Right lung (tissue), 10 donors: ENCODE measurements at places on chromosomes 4 and X.

- DNase-seq: no peak
Observed at GRCh38 chrX:1661048-1661921, 46.4 kb downstream of the ASMT start.

DNA sequence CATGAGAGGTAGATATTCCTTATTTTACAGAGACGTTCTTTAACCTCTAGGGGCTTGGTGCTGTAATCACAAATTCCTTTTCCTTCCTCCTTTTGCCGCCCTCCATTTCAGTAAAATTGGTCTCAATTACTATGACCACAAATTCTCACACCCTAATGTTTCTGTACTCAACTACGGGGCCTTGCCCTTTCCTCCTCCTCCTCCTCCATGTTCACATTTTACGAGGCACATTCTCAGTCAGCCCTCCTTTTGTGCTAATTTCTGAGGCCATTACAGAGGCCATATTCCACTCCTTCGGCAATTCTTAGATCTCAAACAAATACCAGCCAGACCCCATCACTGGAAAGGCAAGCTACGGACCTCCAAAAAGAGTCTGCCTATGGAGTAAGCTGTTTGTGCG is 92.1 kb downstream of the SH3KBP1 start:
- DNase-seq: no peak

- no peak for DNase-seq
Observed at GRCh38 chrX:152821145-152821765, 9.3 kb downstream of the CETN2 start.

DNA sequence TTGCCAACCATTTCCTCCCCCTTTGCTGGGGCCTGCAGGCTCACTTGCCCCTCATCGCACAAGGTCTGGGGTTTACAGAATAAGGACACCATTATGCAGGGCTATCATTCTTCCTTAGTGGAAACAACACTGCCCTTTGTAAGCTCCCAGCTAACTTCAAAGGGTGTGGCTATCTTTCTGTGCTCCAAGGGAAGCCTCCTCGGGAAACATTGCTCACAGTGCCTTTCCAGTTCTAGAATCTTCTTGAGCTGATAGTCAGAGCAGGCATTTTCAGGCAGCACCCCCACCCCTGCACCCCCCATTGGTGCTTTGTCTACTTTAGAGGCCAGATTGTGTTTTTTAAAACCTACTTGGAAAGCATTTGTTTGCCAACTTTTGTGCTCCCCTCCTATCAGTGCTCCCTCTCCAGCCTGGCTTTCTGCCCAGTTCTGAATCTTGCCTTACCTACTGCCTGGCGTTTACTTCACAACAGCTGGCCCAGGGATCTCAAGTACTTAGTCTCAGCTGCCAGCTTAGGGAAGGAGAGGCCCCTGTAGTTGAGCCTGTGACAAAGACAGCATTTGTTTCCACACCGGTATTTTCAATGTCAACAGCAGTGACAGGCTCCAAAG is 53.5 kb downstream of the PLAC1 start:
- DNase-seq: peak; percentile 40

DNA sequence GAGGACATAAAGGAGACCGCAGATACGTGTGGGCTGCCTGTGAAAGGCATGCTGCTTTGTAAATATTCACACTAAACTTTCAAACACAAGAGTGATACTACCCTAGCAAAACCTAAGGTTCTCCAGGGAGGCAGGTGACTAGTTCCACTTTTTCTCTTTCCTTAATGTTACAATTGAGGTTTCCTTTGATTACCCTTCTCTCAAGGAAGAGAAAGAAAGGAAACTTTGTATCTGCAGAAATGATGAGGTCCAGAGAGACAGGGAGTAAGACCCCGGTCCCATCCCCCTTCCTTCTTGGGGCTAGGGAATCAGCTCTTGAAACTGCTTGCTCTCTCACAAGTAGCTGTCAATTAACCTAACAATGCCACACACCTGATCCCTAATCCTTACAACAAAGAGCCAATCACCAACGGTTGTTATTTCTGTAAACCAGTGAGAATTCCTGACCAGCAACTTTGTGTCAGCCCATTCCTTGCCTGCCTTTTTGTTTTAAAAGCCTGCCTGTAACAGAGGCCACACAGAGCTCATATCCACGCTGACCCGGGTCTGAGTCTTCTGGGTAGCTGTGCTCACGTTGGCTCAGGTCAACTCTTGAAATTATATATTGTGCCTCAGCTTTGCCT is 754.8 kb upstream of the FRG1 start:
- no peak for DNase-seq

- no peak for DNase-seq
Observed at GRCh38 chr4:180296036-180296599, 1947.1 kb upstream of the TENM3 start.

- no peak for DNase-seq
Observed at GRCh38 chr4:152164561-152164960, 371.3 kb downstream of the FBXW7 start.

DNA sequence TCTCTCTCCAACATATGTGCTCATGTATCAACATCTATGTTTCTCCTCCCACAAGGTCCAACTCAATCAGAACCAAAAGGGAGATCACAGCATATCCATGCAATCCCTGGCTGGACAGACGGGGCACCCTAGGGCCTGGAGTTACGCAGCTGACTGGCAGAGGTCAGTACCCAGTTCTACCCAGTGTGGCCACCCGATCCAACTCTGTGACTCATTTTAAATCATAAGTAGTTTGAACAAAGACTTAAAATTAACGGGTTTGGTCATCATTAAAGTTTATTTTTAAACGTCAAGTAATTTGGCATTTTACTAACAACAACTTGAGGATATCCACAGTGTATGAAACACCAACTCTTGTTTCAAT is 59.5 kb downstream of the APBB2 start:
- DNase-seq: no peak

- no peak for DNase-seq
Observed at GRCh38 chrX:40098264-40099054, 701 bp upstream of the BCOR start.

- no peak for DNase-seq
Observed at GRCh38 chr4:48746608-48747362, 33.3 kb downstream of the FRYL start.

DNA sequence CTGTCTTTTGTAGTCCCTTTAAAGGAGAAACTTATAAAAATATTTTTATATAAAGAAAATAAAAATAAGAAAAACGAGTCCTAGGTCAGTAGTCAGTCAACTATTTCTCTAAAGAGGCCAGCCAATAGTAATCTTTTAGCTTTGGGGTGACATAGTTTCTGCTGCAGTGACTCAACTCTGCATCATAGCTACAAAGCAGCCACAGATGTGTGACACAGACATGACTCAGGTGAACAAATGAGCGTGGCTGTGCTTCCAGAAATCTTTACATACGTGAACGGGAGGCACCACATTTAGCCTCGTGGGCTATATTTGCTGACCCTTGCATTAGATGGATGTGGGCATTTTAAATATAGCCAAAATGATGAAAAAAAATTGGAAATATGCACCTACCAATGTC is 1862.5 kb upstream of the TENM3 start:
- DNase-seq: no peak

- no peak for DNase-seq
Observed at GRCh38 chr4:89263265-89263664, 44.3 kb downstream of the GPRIN3 start.

DNA sequence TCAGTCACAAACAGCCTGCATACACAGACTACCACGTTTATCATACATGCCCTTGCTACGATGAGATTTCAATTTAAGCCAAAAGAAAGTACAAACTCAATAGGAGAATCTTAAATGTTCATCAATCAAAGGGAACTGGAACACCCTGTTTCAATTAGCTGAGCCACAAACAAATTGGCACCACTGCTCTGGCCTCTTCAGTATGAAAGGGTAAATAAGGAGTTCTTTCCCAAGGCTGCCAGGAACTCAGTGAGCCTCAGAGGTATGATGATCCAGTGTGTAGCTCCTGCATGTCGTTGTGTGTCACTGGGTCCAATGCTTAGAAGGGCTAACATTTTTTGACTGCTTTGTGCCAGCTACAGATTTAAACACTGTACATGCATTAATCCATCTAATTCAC is 5.4 kb downstream of the RNF150 start:
- DNase-seq: no peak

DNA sequence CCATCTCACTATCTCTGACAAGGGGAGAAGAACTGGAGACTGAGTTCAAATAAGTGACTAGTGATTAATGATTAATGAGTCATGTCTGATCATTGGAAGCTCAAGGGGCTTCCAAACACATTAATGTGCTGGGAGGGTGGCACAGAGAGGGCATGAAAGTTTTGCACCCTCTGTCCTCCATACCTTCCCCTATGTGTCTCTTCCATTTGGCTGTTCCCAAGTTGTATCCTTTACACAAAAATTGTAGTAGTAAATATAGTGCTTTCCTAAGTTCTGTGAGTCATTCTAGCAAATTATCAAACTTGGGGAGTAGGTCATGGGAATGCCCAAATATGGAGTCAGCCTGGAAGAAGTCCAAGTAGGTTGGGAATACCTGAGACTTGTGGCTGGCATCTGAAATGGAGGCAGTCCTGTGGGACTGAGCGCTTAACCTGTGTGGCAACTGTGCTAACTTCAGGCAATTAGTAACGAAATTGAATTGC is 4.1 kb upstream of the FAM200B start:
- DNase-seq: no peak

- DNase-seq: no peak
Observed at GRCh38 chr4:101708293-101709039, 82.1 kb upstream of the BANK1 start.

DNA sequence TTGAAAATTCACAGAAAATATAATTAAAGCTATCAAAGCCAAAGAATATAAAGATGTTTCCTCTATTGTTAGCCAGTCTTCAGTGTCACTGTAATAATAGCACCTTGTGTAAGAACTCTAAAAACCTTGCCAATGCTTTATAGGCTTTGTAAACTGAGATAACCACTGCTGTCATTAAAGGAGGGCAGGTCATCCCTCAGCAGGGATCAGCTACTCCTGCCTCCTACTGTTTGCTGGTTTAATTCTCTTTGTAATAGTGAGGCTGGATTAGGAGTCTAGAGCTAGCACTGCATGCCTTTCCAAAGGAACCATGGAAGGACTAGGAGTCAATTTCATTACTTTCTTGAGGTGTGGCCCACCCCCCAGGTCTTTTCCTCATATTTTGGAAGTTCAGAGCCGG is 46.2 kb downstream of the FHIP1A start:
- DNase-seq: no peak

GRCh38 chr4:150005537-150005936 is 72.7 kb upstream of the DCLK2 start:
- no peak for DNase-seq

- DNase-seq: no peak
Observed at GRCh38 chr4:104772849-104773248, 278.2 kb upstream of the CXXC4 start.

DNA sequence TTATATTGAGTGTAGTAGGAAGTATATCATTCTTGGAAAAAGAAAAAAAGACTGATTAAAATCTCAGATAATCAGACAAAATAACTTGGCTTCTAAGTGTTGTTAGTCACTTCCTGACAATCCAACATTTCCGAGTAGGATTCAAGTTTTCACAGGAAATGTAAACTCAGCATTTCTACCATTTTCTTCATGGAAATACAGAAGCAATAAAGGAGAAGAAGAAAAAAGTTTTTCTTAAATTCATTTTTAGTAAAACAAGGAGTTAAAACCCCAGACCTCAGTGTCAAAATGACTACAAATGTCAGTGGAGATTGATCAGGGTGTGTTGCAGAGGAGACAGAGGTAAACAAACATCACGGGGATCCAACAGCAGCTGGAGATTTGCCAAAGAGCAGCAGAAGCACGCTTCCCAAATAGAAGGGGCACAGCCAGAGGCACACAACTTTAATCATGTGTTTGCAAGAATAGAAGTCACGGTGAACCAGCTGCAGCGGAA is 129.3 kb upstream of the FAM9B start:
- no peak for DNase-seq

- no peak for DNase-seq
Observed at GRCh38 chrX:16589211-16589610, 60.7 kb upstream of the S100G start.

DNA sequence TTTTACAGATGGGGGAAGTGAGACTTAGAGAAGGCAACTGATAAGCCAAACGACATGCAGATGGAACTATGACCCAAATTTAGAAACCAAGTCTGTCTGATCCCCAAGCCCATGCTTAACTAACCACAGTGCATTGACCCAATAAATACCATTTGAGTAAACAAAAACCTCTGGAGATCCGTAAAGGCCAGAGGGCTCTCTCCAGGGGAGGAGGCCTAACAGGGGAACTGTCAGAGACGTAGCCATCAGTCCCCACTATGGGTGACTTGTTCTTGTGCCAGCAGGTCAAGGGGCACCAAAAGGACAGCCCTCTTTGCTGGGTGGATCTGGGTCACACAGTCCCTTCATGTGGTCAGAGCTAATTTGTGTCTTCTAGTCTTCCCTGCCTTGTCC is 420.2 kb downstream of the BCOR start:
- DNase-seq: no peak

DNA sequence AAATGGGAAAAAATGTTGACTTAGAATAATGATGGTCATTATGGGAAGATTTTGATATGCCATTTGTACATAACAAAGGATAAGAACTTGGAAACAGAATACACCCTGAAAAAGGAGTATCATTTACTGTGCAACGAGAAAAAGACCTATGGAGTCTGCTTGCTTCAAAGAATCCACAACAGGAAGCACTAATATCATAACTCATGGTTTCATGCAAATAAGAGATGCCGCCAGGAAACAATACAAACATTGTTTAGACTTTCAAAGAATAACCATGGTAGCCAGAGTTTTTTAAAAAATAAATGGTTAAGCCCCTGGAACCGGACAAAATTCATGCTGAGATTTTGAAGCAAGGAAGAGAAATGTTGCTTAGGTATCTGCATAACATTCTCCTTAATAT is 139.9 kb upstream of the ETNPPL start:
- DNase-seq: no peak

DNA sequence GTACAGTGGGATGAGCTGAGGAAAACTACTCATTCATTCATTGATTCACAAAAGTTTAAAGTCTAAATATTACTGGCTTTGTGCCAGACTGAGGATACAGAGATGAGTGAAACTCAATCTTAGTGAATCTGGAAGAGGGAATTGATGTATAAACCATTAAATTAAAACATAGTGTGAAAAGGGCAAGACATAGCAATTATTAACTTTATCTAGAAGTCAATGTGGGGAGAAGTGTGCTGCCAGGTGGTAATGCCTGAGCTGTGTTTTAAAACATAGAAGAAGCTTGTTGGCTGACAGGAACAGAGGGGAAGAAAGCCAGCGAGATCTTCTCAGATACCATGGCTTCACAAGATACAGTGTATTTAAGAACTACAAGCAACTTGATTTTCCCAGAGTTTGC is 153.4 kb downstream of the BMPR1B start:
- no peak for DNase-seq

GRCh38 chrX:153820601-153821000 is 9.7 kb downstream of the PDZD4 start:
- no peak for DNase-seq
